Inflammatory macrophage treated with lipopolysaccharide for 1 hour (primary cell): ENCODE measurements at places on chromosomes 1 and 21.

DNA sequence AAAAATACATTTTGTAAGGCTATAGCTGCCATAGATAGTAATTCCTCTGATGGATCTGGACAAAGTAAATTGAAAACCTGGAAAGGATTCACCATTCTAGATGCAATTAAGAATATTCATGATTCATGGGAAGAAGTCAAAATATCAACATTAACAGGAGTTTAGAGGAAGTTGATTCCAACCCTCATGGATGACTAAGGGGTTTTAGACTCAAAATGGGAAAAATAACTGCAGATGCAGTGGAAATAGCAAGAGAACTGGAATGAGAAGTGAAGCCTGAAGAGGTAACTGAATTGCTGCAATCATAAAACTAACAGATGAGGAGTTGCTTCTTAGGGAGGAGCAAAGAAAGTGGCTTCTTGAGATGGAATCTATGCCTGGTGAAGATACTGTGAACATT, 230.8 kb downstream of the KCTD3 start:
- no peak for DNase-seq

GRCh38 chr1:169019419-169020058, 87.0 kb upstream of the ATP1B1 start:
- no peak for DNase-seq

GRCh38 chr1:168755800-168756418, 26.9 kb upstream of the DPT start:
- no peak for DNase-seq

GRCh38 chr21:19565587-19565986, 1162.0 kb upstream of the TMPRSS15 start:
- no peak for DNase-seq

DNA sequence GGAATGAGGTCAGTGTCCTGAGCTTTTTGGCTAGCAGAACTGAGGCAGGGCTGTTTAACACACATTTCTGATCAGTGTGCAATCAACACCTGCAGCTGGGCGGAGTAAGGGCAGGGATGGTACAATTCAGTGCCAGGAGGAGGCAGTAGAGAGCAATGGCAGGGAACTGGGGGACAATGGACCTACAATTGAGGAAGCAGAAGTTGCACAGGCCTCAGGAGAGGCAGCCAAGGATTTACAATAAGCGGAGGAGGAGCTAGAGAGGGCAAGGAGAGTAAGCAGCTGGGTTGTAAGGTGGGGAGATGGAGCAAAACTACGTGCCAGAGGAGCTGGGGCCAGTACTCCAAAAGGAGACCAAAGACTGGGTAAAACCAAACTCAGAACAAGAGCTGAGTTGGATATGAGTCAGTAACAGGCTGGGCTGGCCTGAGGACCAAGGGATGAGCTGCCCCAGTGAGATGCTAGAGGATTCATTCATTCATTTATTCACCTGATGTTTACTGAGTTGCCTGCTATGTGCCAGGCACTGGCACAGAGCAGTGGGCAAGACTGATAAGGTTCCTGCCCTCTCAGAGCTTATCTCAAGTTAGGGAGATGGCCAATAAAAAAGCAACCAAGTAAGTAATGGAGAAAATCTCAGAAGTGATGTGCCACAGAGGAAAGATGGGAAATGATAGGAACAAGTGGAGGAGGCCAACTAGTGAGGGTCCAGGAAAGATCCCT, 10.4 kb upstream of the GALE start:
- DNase-seq = peak; percentile 94
